ENCODE measurements at places on chromosomes 6 and 20. TPM values are rescaled to one million over a fixed set of nuclear protein-coding genes. Genes with fewer than 3 reads are reported as not detected.
A peak's percentile ranks its signal among the peaks of the same experiment; 100 is the strongest.

DNA sequence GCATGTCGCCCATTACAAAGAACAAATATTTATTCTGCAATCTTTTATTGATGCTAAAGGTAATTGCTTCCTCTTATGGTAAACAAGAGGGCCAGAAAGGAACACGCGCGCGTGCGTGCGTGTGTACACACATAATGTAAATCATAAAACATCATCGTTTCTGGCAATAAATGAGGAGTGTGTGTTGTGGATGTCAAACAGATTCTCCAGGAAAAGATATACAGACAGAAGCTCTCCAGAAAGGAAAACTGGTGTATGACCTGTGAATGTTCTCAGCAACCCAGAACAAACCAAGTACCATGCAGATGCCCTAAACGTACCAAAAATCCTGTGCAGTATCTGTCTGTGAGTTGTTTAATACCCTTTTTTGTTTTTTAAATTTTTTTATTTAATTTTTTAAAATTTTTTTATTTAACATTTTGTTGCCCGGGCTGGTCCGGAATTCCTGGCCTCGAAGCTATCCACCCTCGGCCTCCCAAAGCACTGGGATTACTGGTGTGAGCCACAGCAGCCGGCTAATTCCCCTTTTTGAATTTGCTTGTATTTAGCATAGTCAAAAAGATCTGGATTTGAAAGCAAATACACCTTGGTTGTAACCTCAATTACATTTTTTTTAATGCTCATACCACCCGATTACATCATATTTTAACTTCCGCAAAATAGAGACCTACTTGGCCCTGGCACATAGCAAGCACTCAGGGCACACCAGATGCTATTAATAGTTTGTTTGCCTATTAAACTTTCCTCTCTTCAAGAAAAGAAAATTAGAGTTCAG is 909 bp upstream of the NUDT3 start:
- DNase-seq: no peak
- H3K4me3 ChIP-seq: no peak overlapping the region
- peaks cover 10% of the 10 kb centered on the region for H3K4me1 ChIP-seq
- peak overlapping the region; percentile 74 for H3K27ac ChIP-seq
- H3K36me3 ChIP-seq: no peaks in the 10 kb centered on the region

- DNase-seq: no peak
- peaks cover 30% of the 10 kb centered on the region for H3K4me1 ChIP-seq
- no peaks in the 10 kb centered on the region for H3K27me3 ChIP-seq
- no peak overlapping the region for H3K4me3 ChIP-seq
Observed at GRCh38 chr6:33294086-33294823, 4.5 kb downstream of the RGL2 start.

DNA sequence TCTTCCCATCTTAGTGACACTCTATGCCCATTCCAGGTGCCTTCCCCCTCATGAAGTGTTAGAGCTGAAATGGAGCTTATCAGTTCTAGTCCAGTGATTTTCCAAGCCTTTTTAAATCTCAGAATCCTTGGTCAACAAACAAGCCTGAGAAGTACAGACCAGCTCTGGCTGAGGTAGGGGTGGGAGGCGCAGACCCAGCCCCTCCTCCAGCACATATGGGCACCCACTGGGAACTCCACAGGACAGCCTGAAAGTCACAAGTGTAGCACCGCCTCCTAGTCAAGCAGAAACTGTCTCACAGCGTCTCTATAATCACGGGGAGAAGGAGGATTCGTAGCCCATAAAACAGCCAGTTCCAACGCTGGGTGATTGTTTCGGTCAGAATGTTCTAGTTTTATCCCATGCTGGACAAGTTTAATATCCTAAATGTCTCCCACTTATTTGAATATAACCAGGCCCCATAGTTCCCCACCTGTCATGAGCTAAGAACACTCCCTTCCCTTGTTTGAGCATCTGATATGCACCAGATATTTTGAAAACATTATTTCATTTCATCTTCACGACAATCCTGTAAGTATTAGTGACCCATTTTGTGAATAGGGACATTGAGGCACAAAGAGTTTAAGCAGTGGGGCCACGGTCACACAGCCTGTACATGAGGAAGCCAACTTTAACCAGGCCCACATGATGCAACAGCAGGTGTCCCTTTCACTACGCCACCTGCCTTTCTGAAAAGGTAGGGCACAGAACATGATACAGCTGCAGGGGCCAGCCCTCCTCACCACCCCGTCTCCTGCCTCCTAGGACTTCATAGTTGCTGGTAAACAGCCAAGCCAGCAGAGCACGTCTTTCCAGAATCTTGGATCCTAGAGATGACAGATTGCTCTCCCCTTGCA is 40.1 kb downstream of the TRAF3IP2 start:
- H3K4me3 ChIP-seq: no peak overlapping the region
- peak overlapping the region; percentile 92 for H3K27ac ChIP-seq
- peaks cover 39% of the 10 kb centered on the region for H3K4me1 ChIP-seq
- H3K27me3 ChIP-seq: no peaks in the 10 kb centered on the region

DNA sequence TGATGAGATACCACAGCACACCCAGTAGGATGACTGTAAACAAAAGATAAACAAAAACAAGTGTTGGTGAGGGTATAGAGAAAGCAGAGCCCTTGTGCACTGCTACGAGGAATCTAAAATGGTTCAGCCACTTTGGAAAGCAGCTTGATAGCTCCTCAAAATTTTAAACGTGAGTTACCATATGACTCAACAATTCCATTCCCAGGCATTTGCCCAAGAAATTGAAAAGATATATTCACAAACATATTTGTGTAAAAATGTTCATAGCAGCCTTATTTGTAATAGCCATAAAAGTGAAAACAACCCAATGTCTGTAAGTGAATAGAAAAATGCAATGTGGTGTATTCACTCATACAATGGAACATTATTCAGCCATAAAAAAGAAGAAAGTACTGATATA is 141.0 kb upstream of the BTBD3 start:
- DNase-seq: no peak
- no peak overlapping the region for H3K27ac ChIP-seq
- no peaks in the 10 kb centered on the region for H3K4me1 ChIP-seq
- H3K36me3 ChIP-seq: no peaks in the 10 kb centered on the region

DNA sequence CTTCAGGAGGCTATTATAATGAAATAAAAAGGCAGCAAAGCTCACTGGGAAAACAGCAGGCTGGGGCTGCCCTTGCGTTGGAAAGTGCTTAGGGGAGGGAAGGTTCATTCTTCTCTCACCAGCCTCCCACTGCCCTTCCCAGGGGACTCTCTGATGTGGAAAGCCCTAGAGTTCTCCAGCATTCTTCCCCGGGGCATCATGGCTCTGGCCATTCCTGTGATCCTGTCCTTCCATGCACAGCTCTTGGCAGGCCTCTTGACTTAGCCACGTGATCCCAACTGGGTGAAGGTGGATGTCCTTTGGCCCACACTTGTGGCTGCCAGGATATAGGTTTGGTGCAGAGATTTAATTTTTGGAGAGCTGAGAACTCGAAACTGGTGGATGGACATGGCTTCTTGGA is 58.0 kb upstream of the ZNF831 start:
- no peaks in the 10 kb centered on the region for H3K36me3 ChIP-seq
- H3K4me3 ChIP-seq: no peak overlapping the region
- DNase-seq: no peak
- H3K4me1 ChIP-seq: peaks cover 13% of the 10 kb centered on the region
- no peaks in the 10 kb centered on the region for H3K27me3 ChIP-seq

DNA sequence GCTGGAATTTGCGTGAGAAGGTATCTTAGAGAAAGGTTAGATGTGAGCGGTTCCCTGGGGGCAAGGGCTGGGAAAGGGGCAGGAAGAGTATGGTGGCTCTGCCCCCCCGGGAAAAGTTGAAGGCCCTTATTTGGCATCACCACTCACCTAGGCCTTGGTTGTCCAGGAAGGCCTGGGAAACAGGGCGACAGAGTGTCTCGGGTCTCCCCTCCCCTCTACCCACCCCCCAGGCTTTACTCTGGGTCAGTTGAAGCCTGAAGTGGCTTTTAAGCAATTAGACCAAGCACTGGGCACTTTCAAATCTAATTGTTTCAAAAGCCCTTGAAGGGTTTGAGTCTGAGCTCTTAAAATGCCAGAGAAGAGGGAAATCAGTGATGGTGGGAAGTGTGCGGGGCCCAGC is 30.2 kb upstream of the FOXP4 start:
- DNase-seq: no peak
- no peak overlapping the region for H3K27ac ChIP-seq
- H3K4me3 ChIP-seq: no peak overlapping the region
- peaks cover 11% of the 10 kb centered on the region for H3K4me1 ChIP-seq
- H3K36me3 ChIP-seq: peaks cover 2% of the 10 kb centered on the region
- H3K27me3 ChIP-seq: peaks cover 23% of the 10 kb centered on the region

DNA sequence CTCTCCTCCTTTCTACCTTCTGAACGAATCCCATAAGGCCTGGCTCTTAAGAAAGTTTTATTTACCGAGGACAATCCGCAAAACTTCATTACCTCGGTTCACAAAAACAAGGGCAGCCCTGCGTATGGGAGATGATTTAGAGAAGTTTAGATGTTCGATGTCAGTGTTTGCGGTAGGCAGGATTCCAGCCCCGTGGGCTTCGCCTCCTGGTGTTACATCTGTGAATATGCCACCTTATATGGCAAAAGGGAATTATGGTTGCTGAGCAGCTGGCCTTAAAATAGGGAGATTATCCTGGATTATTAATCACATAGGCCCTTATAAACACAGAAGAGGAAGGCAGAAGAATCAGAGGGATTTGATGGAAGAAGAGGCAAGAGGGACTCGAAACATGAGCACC is 21.1 kb downstream of the BMP6 start:
- H3K4me1 ChIP-seq: no peaks in the 10 kb centered on the region
- no peak overlapping the region for H3K27ac ChIP-seq
- no peak overlapping the region for H3K4me3 ChIP-seq

DNA sequence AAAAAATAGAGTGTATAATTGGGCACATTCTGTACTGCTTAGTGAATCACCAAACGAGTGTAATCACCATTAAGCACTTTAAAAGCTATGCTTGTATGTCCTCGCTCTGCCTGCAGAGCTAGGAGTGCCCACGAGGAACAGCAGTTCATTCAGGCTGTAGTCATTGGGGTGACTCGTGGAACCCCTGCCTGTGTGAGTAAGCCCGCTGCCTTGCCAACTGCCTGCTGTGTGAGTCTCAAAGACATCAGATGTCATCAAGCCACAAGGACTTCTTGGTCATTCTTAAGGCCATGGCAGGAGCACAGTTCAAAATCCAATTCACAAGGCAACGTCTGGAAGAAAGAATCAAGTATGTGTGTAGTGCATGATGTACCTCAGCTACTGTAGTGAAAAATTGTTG is 60.4 kb downstream of the FOXO3 start:
- DNase-seq: no peak
- H3K4me3 ChIP-seq: no peak overlapping the region
- peak overlapping the region; percentile 68 for H3K27ac ChIP-seq
- H3K36me3 ChIP-seq: peaks cover 2% of the 10 kb centered on the region

DNA sequence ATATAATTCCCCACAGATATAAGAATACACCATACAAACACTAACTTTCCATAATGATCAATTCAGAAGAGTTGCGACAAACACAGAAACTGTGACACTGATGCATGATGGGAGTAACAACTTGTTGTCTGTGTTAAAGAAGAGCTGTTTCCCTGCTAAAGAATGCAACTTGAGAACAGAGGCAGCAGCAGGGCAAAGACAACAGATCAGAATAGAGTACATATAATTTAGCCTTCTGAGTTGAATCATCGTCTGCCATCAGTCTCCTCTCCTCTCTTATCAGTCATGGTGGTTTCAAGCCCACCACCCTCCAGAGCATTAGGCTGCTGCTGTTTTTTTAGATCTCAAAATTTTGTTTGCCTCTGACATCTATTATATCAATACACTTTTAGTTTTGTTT is 280.4 kb downstream of the UBE3D start:
- no peak overlapping the region for H3K4me3 ChIP-seq
- H3K36me3 ChIP-seq: no peaks in the 10 kb centered on the region
- no peak for DNase-seq
- H3K27ac ChIP-seq: no peak overlapping the region

DNA sequence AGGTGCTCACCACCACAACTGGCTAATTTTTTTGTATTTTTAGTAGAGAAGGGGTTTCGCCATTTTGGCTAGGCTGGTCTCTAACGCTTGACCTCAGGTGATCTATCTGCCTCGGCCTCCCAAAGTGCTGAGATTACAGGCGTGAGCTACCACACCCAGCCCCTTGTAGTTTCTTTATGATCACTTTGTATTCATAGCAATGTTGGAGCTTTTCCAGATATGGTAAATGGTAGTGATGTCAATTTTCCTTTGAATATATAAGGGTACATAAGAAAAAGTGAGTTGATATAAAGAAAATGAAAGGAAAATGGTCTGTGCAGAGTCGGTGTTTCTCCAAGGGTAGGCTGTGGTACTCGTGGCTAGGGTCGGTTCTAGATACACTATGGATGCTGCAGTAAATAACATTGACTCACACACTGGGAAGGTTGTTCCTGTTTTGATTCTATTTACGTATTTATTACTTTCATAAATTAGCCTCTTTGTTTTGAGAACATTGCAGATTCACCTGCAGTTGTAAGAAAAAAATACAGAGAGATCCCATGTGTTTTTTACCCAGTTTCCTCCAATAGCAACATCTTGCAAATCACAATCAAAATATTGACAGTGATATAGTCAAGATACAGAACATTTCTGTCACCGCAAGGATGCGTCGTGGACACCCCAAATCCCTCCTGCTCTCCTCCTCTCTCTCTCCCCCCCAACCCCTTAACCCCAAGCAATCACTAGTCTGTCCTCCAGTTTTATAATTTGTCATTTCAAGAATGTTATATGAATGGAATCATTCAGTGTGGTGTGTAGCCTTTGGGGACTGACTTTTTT is 2.5 kb downstream of the ZNF831 start:
- peaks cover 69% of the 10 kb centered on the region for H3K4me1 ChIP-seq
- DNase-seq: no peak
- H3K4me3 ChIP-seq: peak overlapping the region; percentile 94
- no peaks in the 10 kb centered on the region for H3K27me3 ChIP-seq
- peaks cover 4% of the 10 kb centered on the region for H3K36me3 ChIP-seq
- peak overlapping the region; percentile 100 for H3K27ac ChIP-seq

GRCh38 chr6:17482711-17483110 is 89.3 kb downstream of the CAP2 start:
- H3K36me3 ChIP-seq: no peaks in the 10 kb centered on the region
- peaks cover 54% of the 10 kb centered on the region for H3K27me3 ChIP-seq
- H3K4me1 ChIP-seq: peaks cover 2% of the 10 kb centered on the region
- H3K4me3 ChIP-seq: no peak overlapping the region
- DNase-seq: no peak

DNA sequence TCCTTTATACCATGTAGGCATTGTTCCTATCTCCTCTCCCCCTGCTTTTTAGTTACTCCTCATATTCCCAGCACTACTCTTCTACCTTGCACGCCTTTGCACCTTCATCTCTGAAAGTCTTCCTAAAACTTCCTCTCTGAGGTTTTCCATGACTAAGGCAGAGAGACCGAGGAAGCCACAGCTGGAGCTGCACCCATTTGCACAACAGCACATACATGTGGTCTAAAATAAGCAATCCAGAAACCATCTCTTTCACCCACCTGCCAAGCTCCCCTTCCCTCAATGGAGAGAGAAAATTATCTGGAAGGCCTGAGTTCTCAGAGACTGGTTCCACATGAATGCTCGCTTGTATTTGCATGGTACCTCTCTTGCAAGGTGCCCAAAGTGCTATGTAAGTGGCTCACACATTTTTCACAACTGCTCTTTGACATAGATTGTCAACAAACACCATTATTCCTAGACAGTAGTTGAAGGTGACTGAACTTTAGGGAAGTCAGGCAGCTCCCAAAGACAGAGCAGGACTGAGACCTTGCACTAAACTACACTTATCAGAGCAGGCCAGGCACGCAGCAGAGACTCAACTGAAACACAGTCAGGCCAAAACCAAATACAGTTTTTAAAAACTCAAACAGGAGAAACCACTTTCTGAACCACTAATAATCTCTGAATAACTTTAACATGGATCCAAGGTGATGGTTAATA is 313.2 kb downstream of the TFAP2A start:
- H3K36me3 ChIP-seq: no peaks in the 10 kb centered on the region
- H3K4me1 ChIP-seq: no peaks in the 10 kb centered on the region
- no peak for DNase-seq
- no peak overlapping the region for H3K4me3 ChIP-seq
- no peaks in the 10 kb centered on the region for H3K27me3 ChIP-seq

The ELOVL2 gene
- not detected for total RNA-seq

The RNF144B gene
- 4.6 TPM for total RNA-seq

The TTBK1 gene
- 0.16 TPM for total RNA-seq
